ENCODE measurements at places on chromosomes 2 and 18.
A peak's percentile ranks its signal among the peaks of the same experiment; 100 is the strongest.

DNA sequence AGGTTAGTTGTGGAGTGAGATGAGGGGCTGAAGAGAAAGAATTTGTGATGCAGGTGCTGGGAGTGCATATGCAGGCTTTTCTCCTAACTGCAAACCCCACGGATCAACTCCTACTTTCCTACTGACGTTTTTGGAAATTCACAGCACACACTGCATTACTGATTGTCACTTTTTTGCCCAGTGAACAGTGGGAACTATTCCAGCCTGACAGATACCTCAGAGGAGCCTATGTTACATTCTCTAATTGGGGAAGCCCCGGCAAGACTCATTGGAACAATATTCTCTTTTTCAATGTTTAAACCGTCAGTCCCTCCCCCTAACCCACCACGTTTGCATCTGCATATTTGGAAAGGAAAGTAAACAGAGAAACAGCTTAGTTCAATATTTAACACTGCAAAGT, 126.2 kb downstream of the DPP4 start:
- DNase-seq, result no peak

- DNase-seq, result no peak
These were observed 92.1 kb downstream of the PTGR3 start for GRCh38 chr18:75116809-75117208.

GRCh38 chr18:76447258-76447890, 47.7 kb downstream of the ZNF516 start:
- no peak for DNase-seq

- DNase-seq, result no peak
These were observed 188.5 kb downstream of the ASB1 start for GRCh38 chr2:238615187-238615586.

DNA sequence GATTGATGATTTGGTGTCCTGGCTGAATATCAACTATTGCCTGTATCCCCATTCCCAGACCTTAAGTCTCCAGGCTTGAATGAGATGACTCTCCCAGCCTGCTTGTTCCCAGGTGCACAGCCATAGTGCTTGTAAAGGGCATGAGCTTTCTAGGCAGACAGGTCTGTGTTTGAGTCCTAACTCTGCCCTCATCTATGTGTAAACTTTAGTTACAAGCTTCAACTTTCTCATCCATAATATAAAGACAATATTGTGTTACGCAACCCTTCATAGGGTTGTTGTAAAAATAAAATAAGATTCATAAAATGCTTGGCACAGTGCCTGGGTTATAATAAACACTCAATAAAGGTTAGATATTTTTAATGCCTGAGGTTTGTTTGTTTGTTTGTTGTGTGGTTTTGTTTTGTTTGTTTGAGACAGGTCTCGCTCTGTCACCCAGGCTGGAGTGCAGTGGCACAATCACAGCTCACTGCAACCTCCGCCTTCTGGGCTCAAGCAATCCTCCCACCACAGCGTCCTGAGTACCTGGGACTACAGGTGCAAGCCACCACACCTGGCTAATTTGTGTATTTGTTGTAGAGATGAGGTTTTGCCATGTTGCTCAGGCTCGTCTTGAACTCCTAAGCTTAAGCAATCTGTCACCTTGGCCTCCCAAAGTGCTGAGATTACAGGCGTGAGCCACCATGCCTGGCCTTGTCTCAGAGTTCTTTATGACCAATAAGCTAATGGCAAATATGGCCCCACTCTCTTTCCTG, 89.4 kb upstream of the MAPRE2 start:
- no peak for DNase-seq

DNA sequence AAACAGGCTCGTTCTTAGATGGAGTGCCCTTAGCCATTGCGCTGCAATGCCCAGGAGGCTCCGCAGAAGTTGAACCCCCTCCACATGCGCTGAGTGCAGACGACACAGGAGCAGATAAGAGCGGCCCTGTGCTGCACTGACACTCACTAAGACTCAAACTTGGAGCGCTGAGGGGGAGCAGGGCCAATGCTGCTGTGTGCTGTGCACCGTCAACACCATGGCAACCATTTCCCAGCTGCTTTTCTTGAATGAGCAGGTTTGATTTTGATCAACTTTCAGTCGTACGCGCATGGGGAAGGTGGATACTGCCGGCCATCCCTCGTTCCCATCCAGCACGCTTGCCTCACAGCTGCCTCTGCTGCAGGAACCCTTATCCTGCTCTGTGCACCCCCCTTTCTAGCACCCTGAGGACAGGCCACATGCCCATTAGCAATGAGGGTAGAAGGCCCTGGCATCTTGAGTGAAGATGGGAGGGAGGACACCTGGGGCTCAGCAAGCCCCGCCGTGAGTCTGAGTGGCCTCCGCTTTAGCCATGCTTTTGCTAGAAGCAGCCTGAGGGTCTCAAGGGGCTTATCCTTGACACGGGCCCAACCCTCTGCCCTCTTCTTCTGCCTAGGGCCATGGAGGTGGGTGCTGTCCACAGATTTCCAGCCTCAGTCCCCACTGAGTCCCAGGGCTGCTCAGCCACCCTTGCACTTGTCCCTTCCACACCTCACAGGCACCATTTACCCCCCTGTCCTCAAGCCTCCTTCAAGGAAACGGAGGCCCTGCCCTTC, 271.9 kb downstream of the PHLPP1 start:
- DNase-seq, result no peak

DNA sequence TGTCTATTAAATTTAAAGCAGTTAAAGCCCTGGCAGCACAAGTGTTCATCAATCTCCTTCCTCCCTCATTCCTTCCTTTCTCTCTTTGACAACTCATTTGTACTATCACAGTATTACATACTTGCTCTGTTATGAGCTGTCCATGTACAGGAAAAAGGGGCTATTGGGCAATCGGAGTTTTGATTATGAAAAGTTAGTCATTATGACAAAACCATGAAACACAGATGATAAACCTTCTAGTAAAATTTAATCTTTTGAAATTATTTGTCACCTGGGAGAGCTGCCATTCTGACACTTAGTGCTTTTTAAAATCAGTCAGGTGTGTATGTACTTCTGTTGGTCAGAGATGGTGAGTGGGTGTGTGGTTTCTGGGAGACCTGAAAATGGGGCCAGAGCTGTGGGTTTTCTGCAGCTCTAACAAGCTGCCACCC, 39.4 kb downstream of the MAP4K4 start:
- DNase-seq, result no peak

DNA sequence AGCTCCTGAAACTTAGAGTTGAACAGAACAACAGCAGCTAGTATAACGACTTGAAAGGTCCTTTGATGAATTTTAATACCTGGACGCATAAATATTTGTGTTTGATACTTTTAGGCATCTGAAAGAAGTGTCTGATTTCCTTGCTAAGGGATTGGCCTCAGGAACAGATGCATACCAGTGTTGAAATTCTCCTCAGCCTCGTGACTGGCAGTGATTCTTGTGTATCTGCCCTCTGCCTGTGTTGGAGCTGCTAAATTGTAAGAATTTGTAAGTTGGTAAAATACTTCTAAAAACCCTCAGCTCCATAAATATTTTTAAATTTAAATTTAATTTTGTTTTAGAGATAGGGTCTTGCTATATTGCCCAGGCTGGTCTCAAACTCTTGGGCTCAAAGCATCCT, 22.4 kb upstream of the SCYGR1 start:
- DNase-seq, result no peak

DNA sequence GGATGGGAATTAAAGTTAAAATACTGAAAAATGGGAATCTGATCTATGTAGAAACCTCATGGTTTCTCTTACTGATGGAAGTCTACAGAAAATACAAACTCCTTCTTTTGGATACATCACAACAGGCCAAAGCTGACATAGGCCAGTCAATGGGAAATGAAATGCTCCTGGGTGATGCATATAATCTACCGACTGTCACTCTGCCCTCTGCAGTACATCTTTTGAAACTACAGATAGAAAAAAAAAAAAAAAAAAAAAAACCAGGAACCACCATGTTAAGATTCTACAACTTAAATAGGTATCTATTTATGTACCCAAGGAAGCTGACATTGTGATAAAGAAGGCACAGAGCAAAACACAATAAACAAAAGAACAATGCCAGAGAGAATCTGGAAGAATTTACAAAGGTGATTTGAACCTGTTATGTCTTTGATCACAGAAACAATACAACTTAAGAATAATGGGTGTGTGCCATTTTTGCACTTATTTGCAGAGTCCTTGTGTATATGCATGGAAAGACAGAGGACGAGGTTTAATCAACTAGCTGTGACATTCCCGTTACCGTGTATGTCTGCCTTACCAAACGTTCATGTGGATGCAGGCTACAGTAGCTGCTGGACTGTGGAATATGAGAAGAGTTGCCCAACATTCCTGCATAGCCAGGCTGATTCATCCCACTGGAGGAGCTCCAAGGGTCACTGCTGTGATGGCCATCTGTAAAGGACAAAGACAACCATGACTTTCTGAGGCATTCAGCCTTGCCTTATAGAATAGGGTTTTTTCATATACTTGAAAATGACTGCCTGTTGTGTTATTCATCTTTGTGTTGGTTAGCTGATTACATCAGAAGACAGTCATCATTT, 312.7 kb downstream of the TCF4 start:
- DNase-seq, result peak; percentile 58

GRCh38 chr18:47323158-47323557, 71.7 kb upstream of the SKOR2 start:
- no peak for DNase-seq

GRCh38 chr2:41410011-41410410, 637.8 kb upstream of the PKDCC start:
- DNase-seq, result no peak
